ENCODE measurements at places on chromosomes 13 and 19.

DNA sequence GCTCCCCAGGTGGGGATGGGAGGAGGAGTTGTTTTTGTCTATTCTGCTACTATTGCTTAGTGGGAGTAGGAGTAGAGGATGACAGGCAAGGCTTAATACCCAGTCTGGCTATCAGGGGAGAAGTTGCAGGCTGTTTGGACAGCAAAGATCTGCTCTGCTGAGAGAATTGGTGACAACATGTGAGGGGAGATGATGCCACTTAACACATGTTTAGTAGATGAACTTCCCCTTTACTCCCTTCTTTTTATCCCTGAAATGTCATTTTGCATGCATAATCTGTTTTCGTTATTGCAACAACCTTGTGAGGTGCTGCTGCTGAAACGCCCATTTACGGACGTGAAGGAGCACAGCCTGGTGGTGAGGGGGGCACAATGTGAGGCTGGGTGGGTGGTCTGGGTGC lies 3.0 kb upstream of the CYP4F12 start:
- DNase-seq = no peak

DNA sequence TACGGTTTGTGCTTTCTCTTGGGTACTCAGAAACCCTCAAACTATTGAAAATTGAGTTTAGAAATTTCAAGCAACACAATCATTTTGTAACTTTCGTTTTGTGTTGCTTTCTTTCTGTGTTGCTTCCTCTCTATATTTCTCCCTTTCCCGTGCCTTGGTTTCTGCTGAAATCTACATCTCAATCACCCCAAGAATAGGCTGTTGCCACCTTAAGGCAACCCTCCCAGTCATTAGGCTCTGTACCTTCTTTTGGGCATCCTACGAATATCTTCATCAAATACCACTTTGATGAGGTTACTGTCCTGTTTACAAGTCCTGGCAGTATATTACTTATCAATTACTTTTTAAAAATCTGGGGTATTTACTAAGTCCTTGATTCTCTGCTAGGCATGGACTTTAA lies 621.6 kb downstream of the GPC6 start:
- DNase-seq = no peak

DNA sequence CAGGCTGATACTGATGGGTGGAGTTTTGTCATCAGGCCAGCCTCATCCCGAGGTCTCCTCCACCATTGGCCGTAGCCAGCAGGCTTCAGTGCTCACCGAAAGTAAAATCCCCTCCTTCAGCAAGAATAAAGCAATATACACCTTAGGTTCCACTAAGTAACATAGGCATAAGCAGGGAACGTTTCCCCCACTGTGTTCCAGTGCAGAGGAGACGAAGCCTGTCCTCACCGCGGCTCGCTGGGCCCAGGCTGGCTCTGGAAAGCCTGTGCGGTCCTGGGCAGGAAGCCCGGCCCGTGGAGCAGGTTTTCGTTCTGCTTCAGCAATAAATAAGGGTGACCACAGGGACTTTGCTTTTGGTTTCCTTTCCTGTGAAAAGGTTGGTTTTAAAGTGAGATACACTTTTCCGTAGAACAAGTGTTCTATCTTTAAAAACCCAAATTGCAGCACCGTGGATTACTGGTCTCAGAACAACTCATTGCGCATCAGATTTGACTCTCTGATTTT lies 16.3 kb upstream of the TEX29 start:
- no peak for DNase-seq

- DNase-seq = no peak
These were observed 49.3 kb downstream of the DLEU7 start for GRCh38 chr13:50794226-50794625.

- no peak for DNase-seq
These were observed 1479.2 kb downstream of the SLITRK5 start for GRCh38 chr13:89150362-89150761.

DNA sequence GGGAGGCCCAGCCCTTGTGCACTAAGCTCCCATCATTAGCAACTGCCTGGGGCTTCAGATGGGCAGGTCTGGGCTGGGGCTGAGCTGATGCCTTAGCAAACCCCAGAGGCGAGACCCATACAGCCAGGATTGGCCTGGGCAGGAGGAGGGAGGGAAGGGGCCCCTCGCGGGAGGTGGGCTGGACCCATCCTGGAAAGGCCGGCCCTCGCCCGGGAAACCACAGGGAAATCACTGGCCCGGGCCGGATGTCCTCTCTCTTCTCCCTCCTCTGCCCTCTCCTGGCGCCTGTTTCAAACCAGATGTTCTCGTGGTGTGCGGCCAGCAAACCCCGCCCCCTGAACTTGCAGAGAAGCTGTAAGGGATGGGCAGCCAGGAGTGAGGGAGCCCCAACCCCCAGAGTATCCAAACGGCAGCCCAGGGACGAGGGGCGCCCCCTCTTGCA lies 43.1 kb downstream of the TMEM255B start:
- DNase-seq = no peak

DNA sequence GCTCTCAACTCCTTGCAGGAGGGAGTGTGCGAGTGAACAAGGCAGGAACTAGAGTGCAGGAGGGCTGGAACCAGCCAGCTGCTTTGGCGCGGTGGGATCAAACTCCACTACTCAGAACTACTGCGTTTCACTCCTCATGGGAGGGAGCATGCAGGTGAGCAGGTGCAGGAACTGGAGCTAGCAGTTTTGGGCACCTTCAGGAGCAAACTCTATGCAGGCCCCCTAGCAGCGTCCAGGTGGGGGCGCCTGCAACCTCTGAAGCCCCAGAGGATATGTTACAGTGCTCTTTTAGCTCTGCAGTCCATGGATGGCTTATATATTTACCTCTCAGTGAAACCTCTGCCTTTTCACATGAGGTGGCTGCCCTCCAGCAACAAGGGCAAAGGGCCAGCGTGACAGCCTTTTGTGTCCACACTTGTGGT lies 1303.4 kb downstream of the PCDH9 start:
- no peak for DNase-seq

DNA sequence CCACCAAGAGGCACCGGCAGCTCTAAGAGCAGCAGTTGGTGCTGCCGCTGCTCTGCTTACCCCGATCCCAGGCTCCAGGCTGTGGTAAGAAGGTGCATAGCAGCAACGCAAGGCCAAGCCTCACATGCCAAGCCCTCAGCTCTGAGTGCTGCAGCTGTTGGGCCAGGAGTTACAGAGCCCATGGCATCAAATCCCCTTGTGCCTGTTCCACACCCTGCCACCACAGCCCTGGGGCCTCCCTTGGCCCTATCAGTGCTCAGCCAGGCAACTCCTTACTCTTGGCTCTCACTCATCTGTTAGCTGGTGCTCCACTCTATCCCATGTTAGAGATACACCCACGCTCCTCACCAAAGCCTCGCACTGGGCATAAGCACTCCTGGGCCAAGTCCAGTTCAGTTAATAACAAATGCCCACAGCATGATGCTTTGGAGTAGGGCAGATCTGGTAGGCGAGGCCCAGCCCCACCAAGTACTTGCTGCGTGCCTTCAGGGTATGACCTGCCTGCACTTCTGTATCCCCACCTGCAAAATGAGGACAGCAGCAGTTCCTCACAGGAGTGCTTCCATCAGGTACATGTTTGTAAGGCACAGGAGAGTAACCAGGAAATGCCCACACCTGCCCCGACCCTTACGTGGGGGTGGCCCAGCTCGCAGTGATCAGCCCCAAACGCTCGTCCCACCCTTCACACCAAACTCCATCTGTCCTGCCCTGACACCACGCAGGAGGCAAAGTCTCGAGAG lies 16.2 kb downstream of the AKAP8L start:
- no peak for DNase-seq

DNA sequence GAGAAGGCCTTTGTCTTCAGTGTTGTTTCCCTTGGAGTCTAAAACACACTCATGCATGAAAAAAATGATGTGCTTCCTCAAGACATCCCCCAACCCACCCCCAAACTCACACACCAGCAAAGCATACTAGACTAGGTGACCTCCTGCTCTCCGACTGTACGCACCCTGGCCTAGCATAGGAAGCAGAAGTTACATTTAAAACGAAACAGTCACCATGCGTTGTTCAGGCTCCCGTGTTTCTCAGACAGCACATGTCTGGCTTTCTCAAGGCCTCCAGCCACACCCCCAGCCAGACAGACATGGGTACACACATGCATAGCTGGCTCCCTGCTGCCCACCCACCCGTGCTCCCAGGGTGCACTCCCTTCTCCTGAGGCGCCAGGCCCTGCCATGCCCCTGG lies 28.7 kb upstream of the C1QTNF9 start:
- no peak for DNase-seq

DNA sequence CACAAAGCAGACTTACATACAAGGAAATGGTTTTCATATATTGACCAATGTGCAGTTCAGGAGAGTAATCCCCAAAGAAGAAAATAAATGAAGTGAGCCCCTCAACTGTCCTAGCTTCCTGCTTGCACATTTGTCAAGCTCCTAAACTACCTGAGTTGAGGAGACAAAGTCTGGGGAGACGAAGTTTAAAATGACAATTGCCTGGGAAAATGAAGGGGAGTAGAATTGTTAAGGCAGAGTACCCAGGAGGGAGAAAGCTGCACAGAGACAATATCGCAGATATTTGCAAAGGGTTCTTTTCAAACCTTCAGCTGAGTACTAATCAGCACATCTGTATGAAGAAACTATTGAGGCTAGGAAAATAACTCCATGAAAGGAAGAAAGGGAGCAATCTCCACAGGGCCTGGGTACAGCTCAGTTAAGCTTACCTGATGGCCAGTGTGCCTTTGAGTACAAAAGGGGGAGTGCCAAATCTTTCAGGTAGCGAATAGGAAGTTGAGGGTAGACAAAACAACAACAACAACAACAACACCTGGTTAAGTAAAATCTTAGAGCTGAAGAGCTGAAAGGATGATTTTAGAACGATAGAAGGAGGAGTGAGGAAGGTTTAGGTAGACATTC lies 1700.1 kb upstream of the PRR20A start:
- DNase-seq = no peak

- DNase-seq = no peak
These were observed 17.4 kb upstream of the PLPP2 start for GRCh38 chr19:308471-309205.

GRCh38 chr19:9039728-9040127 lies 29.5 kb upstream of the MUC16 start:
- DNase-seq = no peak

DNA sequence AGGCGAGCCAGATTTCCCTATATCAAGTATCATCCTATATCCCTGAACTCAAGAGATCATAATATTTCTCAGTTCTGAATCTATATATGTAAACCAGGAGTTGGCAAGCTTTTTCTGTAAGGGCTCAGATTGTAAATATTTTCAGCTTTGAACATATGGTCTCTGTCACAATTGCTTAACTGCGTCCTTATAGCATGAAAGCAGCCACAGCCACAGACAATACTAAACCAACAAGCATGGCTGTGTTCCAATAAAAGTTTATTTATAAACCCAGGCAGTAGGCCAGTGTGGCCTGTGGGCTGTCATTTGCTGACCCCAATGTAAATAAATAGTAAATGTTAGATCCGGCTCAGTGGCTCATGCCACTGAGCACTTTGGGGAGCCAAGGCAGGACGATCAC lies 12.2 kb upstream of the MYH14 start:
- DNase-seq = no peak

DNA sequence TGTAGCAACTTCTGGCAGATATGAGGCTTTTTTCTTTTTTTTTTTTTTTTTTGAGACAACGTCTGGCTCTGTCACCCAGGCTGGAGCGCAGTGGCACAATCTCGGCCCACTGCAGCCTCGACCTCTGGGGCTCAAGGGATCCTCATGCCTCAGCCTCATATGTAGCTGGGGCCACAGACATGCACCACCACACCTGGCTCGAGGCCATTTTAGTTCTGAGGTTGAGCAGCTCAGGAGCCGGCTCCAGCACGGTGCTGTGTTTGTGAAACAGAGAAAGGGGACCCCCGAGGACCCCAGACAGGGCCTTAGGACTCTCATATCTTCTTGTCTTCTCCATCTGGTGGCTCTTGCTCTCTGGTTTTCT lies 3.4 kb upstream of the FLT3LG start:
- DNase-seq = no peak

DNA sequence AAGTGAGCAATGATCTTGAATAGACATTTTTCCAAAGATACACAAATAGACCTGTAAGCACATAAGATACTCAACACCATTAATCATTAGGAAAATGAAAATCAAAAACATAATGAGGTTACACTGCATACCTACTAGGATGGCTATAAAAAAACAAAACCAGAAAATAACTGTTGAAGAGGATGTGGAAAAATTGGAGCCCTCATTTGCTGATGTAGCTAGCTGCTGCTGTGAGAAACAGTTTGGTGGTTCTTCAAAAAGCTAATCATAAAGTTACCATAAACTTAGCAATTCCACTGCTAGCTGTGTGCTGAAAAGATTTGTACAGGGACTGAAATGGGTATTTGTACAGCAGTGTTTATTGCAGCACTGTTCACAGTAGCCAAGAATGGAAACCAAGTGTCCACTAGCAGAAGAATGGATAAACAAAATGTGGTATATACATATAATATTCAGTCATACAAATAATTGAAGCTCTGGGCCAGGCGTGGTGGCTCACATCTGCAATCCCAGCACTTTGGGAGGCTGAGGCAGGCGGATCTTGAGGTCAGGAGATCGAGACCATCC lies 46.2 kb downstream of the PDS5B start:
- no peak for DNase-seq

DNA sequence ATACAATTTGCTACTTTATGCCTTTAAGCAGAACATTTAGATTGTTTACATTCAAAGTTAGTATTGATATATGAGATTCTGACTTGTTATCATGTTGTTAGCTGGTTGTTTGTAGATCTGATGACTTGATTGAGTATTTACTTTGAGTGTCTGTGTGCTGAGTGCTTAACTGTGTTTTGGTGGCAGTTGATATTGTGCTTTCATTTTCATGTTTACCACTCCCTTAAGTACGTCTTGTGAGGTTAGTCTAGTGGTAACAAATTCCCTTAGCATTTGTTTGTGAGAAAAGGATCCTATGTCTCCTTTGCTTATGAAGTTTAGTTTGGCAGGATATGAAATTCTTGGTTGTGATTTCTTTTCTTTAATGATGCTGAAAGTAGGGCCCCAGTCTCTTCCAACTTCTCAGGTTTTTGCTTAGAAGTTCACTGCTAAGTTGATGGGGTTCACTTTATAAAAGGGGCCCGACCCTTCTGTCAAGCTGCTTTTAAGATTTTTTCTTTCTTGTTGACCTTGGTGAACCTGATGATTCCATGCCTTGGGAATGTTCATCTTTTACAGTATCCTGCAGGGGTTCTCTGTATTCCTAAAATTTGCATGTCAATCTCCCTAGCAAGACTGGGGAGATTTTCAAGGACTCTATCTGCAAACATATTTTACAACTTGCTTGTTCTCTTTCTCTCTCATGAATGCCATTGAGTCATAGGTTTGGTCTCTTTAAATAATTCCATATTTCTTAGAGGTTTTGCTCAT lies 1095.4 kb upstream of the PCDH20 start:
- DNase-seq = no peak

- no peak for DNase-seq
These were observed 121.1 kb upstream of the SPRY2 start for GRCh38 chr13:80462037-80462436.

GRCh38 chr19:33496038-33496895 lies 25.3 kb downstream of the PEPD start:
- no peak for DNase-seq
